ENCODE measurements at places on chromosomes 4 and X.
A peak's percentile ranks its signal among the peaks of the same experiment; 100 is the strongest.

DNA sequence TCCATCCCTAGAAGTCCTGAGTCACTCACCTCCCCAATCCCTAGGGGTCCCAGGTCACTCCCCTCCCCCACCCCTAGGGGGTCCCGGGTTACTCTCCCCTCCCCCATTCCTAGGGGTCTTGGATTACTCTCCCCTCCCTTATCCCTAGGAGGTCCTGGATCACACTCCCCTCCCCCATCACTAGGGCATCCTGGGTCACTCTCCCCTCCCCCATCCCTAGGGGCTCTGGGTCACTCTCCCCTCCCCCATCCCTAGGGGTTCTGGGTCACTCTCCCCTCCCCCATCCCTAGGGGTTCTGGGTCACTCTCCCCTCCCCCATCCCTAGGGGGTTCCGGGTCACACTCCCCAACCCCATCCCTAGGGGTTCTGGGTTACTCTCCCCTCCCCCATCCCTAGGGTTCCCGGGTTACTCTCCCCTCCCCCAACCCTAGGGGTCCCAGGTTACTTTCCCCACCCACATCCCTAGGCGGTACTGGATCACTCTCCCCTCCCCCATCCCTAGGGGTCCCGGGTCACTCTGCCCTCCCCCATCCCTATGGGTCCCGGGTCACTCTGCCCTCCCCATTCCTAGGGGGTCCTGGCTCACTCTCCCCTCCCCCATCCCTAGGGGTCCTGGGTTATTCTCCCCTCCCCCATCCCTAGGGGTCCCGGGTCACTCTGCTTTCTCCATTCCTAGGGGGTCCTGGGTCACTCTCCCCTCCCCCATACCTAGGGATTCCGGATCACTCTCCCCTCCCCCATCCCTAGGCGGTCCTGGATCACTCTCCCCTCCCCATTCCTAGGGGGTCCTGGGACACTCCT lies 2.1 kb downstream of the ASMTL start:
- DNase-seq, result no peak

DNA sequence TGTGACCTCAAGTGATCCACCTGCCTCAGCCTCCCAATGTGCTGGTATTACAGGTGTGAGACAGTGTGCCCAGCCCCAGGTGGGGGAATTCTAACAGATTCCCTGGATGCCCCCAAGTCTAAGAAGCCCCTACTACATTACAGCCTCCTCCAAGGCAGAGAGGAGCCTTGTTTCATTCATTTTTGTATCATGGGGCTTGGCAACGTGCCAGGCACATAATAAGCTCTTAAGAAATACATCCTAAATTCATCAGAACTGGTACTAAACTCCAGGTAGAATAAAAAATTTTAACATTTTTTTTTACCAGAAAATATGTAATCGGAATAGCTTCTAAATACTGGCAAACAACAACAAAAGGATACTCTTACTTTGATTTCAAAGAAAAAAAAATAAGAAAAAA lies 127.1 kb downstream of the CHIC2 start:
- DNase-seq, result no peak

- no peak for DNase-seq
Measured at GRCh38 chr4:4492161-4492847, 49.5 kb downstream of the STX18 start.

DNA sequence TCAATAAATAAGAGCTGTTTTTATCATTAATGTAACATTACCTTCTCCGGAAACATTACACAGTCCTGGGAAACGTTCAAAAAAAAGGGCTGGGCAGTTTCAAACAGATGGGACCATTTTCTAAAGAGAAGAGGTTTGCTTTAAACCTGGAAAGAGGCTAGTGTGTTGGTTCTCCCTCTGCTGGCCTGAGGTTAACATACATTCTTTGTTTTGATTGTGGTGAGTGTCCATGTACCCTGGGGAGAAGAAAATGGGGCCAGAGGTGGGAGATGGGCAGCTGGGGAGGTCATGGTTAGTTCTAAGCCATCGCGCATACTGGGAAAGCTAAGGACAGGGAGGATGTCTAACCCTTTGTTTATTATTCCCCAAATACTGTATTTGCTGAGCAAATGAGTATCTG lies 194.7 kb downstream of the CPEB2 start:
- no peak for DNase-seq

DNA sequence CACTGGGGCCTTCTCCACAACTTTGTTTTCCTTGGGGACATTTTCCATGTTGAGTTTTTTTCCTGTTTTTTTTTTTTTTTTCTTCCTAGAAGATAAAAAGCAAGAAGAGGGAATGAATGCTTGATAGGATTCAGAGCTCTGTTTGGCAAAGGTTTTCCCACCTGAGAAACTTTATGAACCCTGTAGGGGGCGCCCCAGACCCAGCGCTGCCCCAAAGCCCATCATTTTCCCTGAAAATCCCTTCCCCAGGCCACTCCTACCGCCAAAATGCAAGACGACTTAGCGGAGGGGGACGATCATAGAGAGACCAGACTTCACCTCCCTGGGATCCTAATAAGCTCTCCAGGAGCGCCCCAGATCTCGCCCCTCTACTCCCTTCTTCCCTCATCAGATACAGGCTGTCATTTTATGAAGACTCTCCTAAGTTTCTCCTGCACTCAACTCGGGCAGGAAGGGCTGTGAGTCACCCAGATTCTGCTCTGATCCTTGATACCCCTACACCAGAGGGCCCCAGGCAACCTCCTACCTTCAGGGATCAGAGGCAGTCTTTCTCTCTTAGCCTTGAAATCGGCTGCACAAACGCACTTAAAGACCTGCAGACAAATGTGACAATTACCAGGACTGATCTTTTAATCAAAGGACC lies 1.4 kb downstream of the BEX5 start:
- peak; percentile 17 for DNase-seq

GRCh38 chr4:158291334-158292055 lies 81.2 kb downstream of the TMEM144 start:
- DNase-seq, result no peak

- no peak for DNase-seq
Measured at GRCh38 chr4:99395595-99396364, 39.4 kb downstream of the ADH7 start.

DNA sequence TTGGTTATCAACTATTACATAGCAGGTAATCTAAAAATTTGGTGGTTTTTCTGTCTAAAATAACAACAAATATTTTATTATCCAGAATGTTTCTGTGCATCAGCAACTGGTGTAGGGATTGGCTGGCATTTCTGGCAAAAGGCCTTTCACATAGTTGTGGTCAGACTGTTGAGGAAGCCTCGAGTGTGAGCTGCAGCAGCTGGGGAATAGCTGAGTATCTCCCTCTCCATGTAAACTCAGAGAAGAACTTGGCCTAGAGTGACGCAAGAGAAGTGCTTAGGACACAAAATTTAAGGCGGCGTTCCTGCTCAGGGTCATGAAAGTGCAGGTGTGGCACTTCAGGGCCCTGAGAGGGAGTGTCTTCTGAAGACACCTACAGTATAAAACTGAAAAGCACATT lies 558.9 kb downstream of the SPOCK3 start:
- DNase-seq, result no peak

DNA sequence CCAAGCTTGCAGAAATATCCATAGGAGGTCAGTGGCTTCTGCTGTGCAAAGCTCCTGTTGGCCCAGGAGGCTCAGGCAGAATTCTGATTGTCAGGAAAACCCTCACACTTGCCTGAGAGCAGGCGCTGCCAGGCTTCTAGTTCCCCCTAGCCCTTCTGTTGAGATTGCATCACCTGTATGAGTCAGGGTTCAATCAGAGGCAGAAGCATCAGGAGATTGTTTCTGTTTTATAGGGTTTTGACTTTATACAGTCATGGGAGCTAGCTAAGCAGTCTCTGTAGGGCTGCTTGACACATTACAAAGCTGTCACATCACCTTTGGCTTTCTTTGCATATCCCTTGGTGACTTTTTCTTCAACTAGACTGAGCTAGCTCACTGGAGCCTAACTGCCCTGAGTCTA lies 27.8 kb downstream of the DIPK2B start:
- no peak for DNase-seq

- DNase-seq, result no peak
Measured at GRCh38 chr4:3835527-3836405, 69.6 kb downstream of the ADRA2C start.

DNA sequence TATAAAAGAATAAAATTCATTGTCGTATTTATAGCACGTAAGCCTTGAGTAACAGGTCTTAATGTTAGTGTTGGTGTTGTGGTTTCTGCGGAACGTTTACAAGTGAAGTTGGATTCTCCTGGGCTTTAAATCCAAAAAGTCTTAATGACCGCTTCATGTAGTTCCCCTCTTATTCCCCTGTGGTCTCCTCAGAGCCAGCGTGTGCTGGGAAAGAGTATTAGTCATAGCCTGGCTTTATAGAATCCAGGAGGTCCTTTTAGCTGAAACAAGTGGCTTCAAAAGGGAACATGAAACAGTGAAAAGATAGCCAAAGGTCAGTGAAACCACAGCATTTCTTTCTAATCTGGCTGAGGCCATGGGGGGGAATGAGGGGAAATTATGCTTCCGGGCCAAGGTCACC lies 79.1 kb downstream of the CLCN4 start:
- DNase-seq, result no peak

- no peak for DNase-seq
Measured at GRCh38 chrX:44747969-44748368, 95.9 kb upstream of the DUSP21 start.

DNA sequence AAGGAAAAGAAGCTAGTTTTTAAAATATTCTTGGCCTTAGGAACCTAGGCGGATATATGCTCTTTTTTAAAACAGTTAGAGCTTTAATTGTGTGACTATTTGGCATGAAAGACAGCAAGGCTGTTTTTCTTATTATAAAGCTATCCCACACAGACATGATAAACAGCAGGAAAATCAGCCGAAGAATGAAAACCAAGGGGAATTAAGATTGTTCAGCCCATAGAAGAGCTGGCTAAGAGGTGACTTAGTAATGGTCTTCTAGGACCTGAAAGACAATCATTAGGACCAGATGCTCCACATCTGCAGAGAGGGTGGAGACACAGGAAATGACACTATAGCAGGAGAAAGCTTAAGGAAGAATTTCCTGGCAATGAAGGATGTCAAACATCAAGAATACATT lies 171.4 kb upstream of the NRK start:
- DNase-seq, result no peak

- DNase-seq, result no peak
Measured at GRCh38 chr4:27357283-27357682, 496.6 kb downstream of the STIM2 start.

All from stimulated activated CD4-positive, alpha-beta T cell treated with anti-CD3 and anti-CD28 coated beads, Interleukin-2, amount 100 ng/mL, for 24 hours (primary cell).